GM12878 (cell line): ENCODE measurements at places on chromosomes 1 and 21.

DNA sequence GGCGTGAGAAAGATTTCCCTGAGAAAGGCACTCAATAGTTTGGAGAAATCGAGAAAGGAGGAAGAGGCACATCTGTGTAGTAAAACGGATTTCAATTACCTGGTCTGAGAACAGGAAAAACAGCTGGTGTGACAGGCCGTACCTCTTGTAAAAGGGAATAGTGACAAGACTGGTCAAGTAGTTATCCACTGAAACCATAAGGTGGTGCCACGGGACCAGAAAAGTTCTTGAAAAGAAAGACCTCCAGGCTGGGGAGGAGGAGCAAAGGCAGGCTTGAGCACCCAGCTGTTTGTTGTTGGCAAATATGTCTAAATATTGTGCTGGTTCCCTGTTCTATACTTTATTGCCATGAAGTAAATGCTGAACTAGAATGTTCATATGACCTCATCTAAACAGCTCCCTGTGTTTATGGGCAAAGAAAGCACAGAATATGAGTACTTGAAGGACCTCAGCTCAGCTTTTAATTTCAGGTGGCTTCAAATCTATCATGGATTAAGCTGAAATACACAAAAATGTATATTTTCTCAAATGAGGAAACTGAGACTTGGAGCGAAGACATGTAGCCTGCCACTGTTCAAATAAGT is 4.0 kb downstream of the HAO2 start:
- DNase-seq = no peak

DNA sequence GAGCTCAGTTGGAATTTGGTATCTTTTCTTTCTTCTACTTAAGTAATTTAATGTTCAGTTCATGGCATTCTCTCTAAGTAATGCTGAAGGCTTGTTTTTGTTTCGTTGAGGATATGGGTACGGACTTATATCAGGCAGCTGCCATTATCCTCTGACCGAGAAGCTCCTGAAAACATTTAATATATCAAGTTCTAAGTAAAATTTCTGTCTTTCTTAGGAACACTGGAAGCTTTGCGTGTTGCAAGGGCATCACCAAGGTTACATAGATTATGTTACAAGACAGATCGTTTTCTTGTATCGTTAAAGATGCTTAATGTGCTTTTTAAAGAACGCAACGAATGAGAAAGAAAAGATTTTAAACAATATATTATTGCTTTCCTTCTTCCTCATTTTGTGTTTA is 1.0 kb upstream of the GALNT2 start:
- DNase-seq = no peak

DNA sequence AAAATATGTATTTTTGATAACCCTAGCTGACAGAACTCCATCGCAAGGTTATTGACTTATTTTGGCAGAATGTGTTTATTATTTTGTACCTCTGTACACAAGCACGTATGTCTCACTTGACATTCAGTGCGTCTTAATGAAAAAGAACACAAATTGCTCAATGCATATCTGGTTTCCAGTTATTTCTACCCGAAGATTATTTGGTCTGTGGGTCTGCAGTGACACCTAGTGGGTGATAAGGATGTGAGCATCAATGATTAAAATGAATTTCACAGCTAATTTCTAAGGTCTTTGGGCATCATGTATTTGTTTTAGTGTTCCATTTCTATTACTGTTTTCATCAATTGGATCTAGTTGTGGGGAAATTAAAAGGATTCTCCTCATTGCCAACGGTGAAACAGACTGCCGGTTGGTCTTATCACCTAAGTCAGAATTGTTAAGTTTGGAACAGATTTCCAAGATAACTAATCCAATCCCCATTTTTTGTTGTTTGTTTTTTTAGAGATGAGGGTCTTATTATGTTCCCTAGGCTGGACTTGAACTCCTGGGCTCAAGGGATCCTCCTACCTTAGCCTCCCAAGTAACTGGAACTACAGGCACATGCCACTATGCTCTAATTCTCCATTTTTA is 13.9 kb downstream of the DDX20 start:
- peak; percentile 44 for DNase-seq

GRCh38 chr1:181073638-181074037 is 14.9 kb upstream of the IER5 start:
- DNase-seq = no peak

GRCh38 chr1:212073490-212073889 is 37.9 kb downstream of the DTL start:
- DNase-seq = no peak

- no peak for DNase-seq
Observed at GRCh38 chr21:35838350-35838749, 222.0 kb downstream of the SETD4 start.

DNA sequence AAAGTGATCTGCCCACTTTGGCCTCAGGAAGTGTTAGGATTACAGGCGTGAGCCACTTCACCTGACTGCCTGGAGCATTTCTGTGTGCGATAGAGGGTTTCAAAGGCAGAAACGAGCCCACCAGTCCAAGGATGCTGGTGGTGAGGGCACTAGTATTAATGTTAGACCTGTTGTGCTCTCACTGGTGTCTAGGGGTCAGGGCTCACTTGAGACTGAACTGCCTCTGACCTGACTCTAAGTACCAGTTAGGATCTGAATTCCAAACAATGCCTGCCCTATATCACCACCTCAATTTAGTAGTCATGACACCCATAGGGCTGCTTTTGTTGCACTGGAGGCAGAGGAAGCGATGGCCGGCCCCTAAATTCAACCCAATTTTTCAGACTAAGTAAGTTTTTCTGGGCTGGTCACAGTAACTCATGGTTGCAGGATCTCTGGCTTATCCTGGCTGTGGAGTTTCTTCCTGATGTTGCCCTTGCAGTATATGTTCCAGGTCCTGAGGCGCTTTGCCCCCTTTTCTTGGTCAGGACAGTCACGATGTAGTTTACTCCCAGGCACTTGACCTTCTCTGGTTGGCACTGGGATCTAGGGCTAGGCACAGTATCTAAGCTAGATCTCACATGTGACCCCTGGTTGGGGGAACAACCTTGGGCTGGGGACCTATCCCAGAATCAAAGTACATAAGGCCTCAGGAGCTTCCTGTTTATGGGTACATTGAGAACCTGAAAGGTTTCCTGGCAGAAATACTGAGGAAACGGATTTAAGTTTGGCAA is 4.5 kb downstream of the CCDC17 start:
- no peak for DNase-seq

GRCh38 chr1:101026430-101026788 is 825 bp upstream of the DPH5 start:
- DNase-seq = no peak

GRCh38 chr1:48773133-48773532 is 3.6 kb downstream of the BEND5 start:
- no peak for DNase-seq

DNA sequence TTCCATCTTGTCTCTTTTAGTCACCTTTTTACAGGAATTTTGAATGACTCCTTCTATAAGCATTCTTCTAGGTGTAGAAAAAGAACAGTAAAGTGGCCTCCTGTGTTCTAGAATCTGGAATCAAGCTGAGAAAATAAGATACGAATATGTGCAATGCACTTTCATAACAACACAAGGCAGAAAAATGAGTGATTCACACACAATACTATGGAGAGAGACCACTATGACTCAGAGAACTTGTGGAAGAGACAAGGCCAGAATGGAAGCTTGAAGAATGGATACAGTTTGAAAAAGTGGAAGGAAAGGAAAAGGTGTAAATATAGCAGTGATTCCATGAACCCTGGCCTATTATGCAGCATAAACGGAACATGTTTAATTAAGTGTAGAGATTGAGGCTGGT is 57.1 kb upstream of the SAMSN1 start:
- no peak for DNase-seq
